ENCODE measurements at places on chromosomes 1 and 21. TPM values are rescaled to one million over a fixed set of nuclear protein-coding genes. Genes with fewer than 3 reads are reported as not detected.

GRCh38 chr1:166811691-166812090 is 27.6 kb upstream of the POGK start:
- H3K27me3 ChIP-seq = no peaks in the 10 kb centered on the region
- no peak for DNase-seq
- no peaks in the 10 kb centered on the region for H3K36me3 ChIP-seq
- no peak overlapping the region for H3K27ac ChIP-seq
- peaks cover 17% of the 10 kb centered on the region for H3K4me1 ChIP-seq
- H3K4me3 ChIP-seq = no peak overlapping the region

- no peaks in the 10 kb centered on the region for H3K36me3 ChIP-seq
- peak overlapping the region; percentile 97 for H3K27ac ChIP-seq
- DNase-seq = peak; percentile 83
- H3K4me3 ChIP-seq = no peak overlapping the region
- no peaks in the 10 kb centered on the region for H3K27me3 ChIP-seq
- peaks cover 38% of the 10 kb centered on the region for H3K4me1 ChIP-seq
Measured at GRCh38 chr1:31567956-31568570, 8.3 kb upstream of the TINAGL1 start.

- no peaks in the 10 kb centered on the region for H3K4me1 ChIP-seq
- H3K36me3 ChIP-seq = no peaks in the 10 kb centered on the region
- H3K27ac ChIP-seq = no peak overlapping the region
- DNase-seq = no peak
Measured at GRCh38 chr1:60390593-60391282, 317.2 kb upstream of the C1orf87 start.

GRCh38 chr1:192573499-192573898 is 2.1 kb upstream of the RGS1 start:
- no peak for DNase-seq
- H3K36me3 ChIP-seq = no peaks in the 10 kb centered on the region
- no peaks in the 10 kb centered on the region for H3K27me3 ChIP-seq
- H3K4me3 ChIP-seq = no peak overlapping the region

DNA sequence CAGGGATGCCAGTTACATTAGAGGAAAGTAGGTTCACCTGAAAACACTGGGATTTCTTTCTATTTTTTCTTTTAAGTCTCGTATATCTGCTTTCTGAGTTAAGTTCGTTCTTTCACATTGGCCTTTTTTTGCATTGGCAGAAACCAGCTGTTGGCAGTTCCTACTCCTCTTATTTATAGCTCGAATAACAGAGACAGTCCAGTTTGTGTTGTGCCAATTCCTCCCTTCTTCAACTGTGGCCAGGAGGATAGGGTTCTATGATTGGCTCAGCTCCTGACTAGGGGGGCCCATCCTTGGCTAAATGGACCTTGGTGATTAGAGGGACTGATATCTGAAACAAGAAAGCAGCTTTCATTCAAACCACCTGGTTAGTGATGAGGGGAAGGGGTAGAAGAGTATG is 115.8 kb downstream of the RPS6KC1 start:
- DNase-seq = no peak
- H3K36me3 ChIP-seq = no peaks in the 10 kb centered on the region
- no peaks in the 10 kb centered on the region for H3K27me3 ChIP-seq

DNA sequence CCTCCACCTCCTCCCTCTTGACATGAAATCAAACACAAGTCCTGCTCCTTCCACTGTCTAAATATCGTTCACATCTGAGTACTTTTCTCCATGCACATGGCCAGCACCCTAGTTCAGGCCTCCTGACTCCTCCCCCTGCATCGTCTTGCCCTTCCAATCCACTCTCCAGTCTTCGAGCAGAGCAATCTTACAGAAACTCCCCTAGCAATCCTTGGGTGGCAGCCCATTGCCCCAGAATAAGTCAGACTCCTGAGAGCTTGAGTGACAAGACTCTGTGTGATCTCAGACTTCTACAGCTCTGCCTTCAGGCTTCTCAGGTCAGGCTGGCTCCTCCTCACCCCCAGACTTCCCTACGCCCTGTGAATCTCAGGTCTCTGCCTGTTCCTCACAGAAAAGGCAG is 5.5 kb downstream of the SH2D2A start:
- H3K4me3 ChIP-seq = no peak overlapping the region
- H3K36me3 ChIP-seq = no peaks in the 10 kb centered on the region
- no peak for DNase-seq

GRCh38 chr1:45762291-45762690 is 11.8 kb upstream of the IPP start:
- H3K4me3 ChIP-seq = no peak overlapping the region
- no peak overlapping the region for H3K27ac ChIP-seq
- DNase-seq = no peak
- H3K4me1 ChIP-seq = no peaks in the 10 kb centered on the region

DNA sequence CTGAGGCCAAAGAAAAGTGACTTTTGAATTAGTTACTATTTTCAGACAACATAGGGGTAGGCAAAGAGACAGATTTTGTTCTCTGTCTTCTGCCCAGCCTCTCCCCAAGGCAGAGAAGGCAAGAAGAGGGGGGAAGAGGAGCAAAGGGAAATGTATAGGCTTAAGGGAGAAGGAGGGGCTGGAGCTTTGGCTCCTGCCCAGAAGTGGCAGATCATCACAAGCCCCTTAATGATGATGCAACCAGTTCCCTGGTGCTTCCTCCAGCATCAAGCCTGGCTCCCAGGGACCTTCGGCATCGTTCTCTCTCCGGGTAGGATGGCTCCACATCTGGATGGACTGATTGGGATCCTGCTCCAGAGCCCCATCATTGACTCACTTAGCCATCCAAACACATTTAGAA is 112.8 kb downstream of the KCND3 start:
- H3K4me3 ChIP-seq = no peak overlapping the region
- no peak overlapping the region for H3K27ac ChIP-seq
- no peaks in the 10 kb centered on the region for H3K4me1 ChIP-seq
- DNase-seq = no peak

DNA sequence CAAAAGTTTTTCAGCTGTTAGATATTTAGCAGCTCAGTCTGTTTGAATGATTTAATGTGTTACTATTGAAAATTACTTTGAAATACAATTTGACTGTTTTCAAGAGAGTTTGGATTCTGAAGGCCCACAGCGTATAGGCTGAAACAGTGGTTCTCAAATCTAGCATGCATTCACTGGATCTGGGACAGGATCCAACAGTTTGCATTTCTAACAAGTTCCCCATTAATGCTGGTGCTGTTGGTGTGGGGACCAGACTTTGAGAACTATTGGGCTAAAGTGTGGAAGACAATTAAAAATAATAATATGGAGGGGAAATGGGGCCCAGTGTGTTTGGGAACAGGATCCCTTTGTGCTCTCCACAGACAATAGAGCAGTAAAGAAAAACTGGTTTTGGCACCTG is 31.9 kb downstream of the ITSN1 start:
- H3K27ac ChIP-seq = no peak overlapping the region
- no peaks in the 10 kb centered on the region for H3K36me3 ChIP-seq
- H3K27me3 ChIP-seq = no peaks in the 10 kb centered on the region
- no peak overlapping the region for H3K4me3 ChIP-seq

DNA sequence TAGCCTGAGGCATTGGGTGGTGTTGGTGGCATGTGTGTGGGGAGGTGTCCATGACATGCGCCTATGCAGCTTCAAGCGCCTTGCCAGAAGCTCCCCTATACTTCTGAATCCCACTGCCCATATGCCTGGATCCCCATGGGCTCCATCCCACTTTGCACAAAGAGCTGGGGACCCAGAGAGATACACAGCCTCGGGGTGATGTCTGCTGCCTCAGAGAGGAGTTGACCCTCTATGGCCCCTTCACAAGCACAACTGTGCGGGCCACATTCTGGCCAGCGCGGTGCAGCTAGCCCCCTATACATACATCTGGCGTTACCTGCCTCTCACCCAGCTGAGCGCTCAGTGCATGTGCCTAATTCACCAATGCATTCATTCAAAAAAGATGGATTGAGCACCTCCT is 9.6 kb upstream of the PTPRF start:
- no peak overlapping the region for H3K27ac ChIP-seq
- H3K4me1 ChIP-seq = no peaks in the 10 kb centered on the region
- DNase-seq = no peak
- no peak overlapping the region for H3K4me3 ChIP-seq
- no peaks in the 10 kb centered on the region for H3K36me3 ChIP-seq
- H3K27me3 ChIP-seq = no peaks in the 10 kb centered on the region

- H3K27me3 ChIP-seq = no peaks in the 10 kb centered on the region
- H3K4me1 ChIP-seq = no peaks in the 10 kb centered on the region
- no peak overlapping the region for H3K4me3 ChIP-seq
- DNase-seq = no peak
Measured at GRCh38 chr1:225559326-225559725, 93.6 kb downstream of the ENAH start.

DNA sequence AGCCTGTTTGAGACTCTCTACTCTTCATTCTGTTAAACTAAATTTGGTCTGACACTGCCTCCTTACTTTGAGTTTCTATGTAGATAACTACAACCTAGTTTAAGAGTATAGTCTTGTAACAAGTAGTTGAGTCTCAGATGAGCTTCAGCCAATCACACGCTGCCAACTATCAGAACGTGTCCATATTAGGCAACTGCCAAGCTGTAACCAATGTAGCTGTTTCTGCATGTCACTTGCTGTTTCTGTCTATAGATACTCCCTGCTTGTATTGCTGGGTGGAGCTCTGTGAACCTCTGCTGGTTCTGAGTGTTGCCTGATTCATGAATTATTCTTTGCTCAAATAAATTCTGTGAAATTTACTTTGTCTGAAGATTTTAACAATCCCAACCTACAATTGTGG is 452.6 kb upstream of the NR5A2 start:
- no peaks in the 10 kb centered on the region for H3K27me3 ChIP-seq
- no peaks in the 10 kb centered on the region for H3K4me1 ChIP-seq
- no peak for DNase-seq
- no peaks in the 10 kb centered on the region for H3K36me3 ChIP-seq

DNA sequence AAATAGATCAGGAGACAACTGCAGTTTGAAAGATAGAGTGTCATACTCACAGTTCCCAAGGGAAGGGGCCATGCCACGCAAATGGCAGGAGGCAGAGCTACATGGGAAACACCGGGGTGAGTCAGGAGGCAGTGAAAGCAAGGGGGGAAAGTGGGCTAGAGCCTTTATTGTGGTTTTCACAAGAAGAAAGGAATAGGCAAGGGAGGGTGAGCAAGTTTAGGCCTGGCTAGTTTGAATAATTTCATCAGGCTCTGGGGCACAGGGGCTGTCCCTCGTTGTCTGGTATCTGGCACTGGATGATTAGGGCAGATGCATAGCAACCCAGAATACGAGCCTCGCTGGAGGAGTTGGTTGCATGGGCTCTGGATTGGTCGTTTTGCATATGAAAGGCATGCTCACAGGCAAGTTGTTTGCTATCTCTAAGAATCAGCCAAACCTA is 17.0 kb upstream of the ITLN2 start:
- H3K27ac ChIP-seq = no peak overlapping the region
- H3K4me1 ChIP-seq = no peaks in the 10 kb centered on the region
- H3K27me3 ChIP-seq = no peaks in the 10 kb centered on the region
- H3K4me3 ChIP-seq = no peak overlapping the region
- no peak for DNase-seq

GRCh38 chr1:212110617-212111016 is 75.1 kb downstream of the DTL start:
- no peaks in the 10 kb centered on the region for H3K27me3 ChIP-seq
- no peak overlapping the region for H3K27ac ChIP-seq
- DNase-seq = peak; percentile 31
- no peaks in the 10 kb centered on the region for H3K4me1 ChIP-seq

GRCh38 chr1:150138044-150138443 is 11.7 kb upstream of the PLEKHO1 start:
- H3K4me1 ChIP-seq = no peaks in the 10 kb centered on the region
- H3K36me3 ChIP-seq = no peaks in the 10 kb centered on the region
- no peak overlapping the region for H3K27ac ChIP-seq
- no peak overlapping the region for H3K4me3 ChIP-seq
- no peak for DNase-seq

DNA sequence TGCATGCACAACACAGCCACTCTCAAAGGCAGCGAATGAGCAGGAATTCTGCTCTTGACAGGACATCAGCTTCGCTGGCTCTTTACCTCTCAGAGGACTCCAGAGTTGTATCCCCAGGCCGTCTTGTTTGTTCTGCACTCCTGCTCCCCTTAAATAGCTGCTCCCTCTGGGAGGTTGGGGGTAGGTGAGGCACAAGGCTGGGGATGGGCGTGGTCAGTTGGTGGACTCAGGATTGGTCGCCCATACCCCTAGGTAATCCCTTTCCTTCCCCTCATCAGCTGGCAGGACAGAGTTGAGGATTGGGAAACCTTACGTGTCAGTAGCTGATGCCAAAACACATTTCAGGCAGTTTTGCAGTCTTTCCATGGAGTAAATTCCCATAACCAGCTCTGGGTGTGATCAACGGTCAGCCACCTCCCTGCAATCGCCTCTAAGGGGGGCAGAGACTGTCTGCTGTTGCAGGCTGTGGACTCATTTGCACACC is at the start of gene PLA2G2A:
Gene PLA2G2A (minus strand): TSS at position 125 of the 484 bp plus-strand sequence. CDS start 845 bp downstream, outside the sequence.
- H3K36me3 ChIP-seq = no peaks in the 10 kb centered on the region
- no peak within 1 kb of the TSS for H3K4me3 ChIP-seq
- no peak for DNase-seq
- H3K27ac ChIP-seq = no peak within 1 kb of the TSS

DNA sequence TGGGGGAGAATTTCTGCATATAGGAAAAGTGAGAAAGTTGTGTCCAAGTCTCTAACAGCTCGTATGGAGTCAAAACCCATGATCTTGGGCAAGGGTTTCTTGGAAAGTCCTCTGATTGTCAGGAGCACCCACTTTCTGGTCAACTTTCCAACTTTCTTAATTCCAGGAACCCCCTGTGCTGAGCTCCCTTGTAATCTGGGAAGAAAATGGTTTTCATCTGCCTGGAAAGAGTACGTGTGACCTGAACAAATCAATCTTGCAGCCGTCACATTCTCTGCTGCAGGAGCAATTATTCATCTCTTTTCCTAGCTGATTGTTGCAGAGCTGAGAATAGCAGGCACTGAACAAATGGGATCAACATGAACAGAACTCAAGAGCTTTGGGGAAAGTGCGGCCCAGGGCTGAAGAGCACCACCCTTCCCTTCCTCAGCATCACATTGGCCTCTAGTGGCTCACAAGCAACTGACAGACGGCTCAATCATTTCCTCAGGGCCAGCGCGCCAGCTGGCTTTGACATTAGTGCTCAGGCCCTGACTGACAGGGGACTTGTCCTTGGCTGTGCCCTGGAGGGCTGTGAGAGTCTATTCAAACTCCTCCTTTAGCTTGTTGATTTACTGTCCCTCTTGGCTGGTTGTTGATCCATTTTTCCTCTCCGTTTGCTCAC is 295.2 kb downstream of the HLX start:
- DNase-seq = peak; percentile 3
- no peaks in the 10 kb centered on the region for H3K36me3 ChIP-seq
- H3K27me3 ChIP-seq = no peaks in the 10 kb centered on the region
- H3K27ac ChIP-seq = no peak overlapping the region

DNA sequence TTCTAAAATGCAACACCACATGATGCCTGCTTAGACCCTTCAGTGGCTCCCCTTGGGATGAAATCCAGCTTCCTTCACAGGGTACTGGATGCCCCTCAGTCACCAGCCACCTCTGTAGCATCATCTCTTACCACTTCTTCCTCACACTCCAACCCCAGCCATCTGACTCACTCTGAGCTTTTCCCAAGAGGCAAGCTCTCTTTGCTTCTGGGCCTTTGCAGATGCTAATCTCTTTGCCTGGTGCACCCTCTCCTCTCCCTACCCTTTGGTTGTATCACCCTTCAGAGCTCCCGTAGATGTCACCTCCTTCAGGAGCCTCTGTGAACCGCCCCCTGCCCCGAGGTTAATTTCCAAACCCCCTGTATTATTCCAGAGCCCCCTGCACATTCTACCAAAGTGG is 164.8 kb upstream of the ZC3H12A start:
- H3K4me3 ChIP-seq = no peak overlapping the region
- no peak for DNase-seq
- H3K27me3 ChIP-seq = no peaks in the 10 kb centered on the region
- no peaks in the 10 kb centered on the region for H3K4me1 ChIP-seq

AMY1C gene
- total RNA-seq = 1.7 TPM

RIPK4 gene
- 15.3 TPM for total RNA-seq
